ENCODE measurements at places on chromosomes 2 and 18. TPM values are rescaled to one million over a fixed set of nuclear protein-coding genes. Genes with fewer than 3 reads are reported as not detected.

The NAT8 gene
- not detected for total RNA-seq

The PLCL1 gene
- total RNA-seq = 1.3 TPM

The TMEM17 gene
- total RNA-seq = 0.35 TPM

The ING5 gene
- total RNA-seq = 18.3 TPM

DNA sequence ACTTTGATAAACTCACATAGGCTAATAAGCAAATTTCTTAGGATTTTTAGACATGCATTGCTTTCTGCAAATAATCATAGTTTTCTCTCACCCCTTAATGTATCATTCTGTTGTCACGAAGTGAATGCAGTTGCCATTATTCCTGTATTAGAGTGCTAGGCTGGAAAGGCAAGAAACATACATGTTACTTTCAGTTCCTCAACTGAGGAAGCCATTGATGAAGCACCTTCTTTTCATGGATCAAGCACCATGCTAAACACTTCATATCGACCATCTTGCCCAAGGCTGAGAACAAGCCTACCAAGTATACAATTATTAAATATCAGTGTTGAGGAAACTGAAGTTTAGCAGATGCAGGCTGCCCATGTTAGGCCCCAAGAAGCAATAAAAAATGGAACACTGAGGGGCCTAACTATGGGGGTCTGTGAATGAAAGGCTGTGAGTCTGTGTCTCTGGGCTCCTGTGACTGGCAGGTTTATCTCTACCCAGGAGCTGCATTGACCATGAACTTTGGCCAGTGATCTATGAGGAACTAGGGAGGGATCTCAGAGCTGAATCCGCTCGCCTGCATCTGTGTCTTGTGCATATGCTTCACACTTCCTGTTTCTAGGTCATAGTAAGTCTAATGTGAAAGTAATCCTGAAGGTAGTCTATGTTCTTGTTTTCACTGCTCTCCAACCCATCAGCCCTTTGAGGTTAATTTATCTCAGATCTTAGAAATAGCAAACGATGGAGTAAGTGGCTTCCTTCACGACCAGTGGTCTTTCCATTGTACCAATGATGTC is 16.0 kb upstream of the TSPYL6 start:
- no peak for DNase-seq

DNA sequence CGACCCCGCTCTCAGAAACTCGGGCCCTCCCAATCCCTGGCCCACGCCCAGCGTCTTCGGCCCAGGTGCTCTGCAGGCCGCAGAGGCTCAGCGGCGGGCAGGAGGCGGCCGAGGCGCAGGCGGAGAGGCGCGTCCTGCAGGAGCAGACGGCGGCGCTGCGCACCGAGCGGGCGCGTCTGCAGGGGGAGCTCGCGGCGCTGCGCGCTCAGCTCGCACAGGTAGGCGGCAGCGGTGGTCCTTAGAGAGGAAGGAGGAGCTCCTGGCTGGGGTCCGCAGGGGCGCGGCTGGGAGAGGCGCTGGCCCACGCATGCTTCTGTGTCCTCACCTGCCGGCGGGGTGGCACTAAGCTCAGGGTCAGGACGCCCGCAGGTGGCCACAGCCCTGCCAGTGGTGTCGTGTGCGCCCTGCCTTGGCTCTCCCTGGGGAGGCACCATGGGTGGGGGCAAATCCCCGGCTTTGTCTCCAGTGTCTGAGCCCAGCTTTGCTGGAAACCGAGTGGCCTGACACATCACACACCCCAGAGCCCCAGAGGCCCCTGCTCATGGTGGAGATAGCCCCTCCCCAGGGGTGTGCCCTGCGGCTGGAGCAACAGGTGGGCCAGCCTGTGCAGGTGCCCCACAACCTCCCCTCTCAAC is 14.9 kb upstream of the SNED1 start:
- no peak for DNase-seq

GRCh38 chr2:36059691-36060090 is 295.9 kb upstream of the CRIM1 start:
- no peak for DNase-seq

DNA sequence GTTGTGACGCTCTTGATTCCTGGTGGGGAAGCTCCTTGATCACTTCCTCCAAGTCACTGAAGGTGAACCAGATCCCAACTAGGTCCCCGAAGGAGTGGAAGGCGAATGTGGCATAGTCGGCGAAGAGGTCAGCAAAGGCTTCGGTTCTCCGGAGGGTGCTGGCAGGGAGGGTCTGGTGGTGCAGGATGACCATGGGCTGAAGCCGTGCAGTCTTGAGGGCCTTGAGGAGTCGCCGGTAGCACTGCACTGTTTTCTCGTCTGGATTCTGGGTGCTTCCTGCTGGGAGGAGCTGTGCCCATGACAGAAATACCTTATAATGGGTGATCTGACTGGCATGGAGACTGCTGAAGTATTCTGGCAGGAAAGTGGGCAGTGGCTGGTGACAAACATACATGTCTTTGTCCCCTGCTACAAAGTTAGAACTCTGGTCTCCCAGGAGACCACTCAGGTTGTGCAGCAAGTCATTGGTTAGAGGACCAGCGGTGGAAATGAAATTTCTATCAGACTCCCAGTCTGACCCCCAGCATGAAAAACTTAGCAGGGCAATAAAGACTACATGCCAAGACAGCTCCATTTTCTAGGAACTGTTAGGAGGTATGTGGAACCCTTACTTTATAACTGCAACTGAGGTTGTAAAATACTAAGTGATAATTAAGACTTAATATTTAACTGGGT is at the start of gene LCT:
Gene LCT (minus strand): TSS at position 589 of the 675 bp plus-strand sequence. CDS start 15 bp downstream, at position 574.
- DNase-seq = no peak

- no peak for DNase-seq
Observed at GRCh38 chr2:11365096-11365879, 20.9 kb upstream of the ROCK2 start.

DNA sequence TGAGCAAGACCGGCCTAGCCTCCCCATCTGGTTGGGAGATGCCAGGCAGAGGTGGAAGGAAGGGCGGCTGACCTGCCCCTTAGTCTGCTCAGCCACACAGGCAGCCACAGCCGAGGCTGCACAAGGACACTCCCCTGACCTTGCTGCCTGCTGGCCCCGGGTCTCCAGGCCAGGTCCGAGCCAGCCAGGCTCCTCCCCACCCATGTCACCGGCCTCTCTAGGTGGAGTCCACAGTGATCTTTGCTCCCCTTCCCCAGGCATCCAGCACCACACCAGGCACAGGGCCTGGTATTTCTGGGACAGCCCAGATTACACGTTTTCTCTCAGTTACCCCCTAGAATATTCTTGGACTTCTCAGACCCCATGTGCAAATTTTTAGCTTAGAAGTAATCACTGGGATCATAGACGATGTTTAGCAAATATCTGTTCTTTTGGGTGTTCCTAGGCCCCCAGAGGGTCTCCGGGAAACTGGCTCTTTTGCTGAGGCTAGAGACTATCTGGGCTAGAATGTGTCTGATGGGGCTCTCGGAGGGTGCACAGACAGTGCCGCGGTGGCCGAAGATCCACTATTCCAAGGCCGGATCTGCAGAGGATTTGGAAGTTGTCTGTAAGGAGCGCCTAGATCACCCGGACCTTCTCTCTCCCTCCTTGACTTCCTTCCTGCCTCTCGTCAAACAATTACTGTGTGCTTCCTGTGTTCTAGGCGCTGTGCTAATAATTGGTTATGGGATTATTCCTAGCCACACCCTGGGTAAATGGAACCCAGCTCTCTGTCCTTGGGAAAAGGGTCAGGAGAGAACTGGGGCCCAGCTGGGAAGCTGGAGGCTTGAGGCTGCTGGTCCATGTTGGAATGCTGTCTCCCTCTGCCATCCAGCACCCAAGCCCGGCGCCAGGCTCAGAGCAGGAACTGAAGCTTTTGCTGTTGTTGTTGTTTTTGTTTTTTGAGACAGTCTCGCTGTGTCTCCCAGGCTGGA is 46.9 kb downstream of the ODC1 start:
- peak; percentile 57 for DNase-seq

DNA sequence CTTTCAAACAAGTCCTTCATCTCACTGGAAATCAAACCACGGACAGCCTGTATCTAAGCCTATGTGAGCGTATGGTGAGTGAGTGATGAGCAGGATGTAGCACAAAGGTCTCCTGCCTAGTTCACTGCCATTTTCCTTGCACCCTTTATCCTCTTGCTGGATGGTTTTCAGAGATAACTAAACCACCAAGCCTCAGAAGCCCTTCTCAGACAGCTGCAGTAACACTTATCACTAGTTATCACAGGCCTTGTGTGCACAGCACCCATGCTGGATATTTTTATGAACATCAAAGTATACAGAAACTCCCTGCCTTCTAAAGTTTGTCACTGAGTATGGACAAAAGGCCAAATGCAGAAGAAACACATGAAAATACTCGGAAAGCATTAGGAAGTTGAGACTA is 69.5 kb downstream of the C1D start:
- DNase-seq = no peak

GRCh38 chr2:150478200-150478974 is 9.1 kb downstream of the RND3 start:
- DNase-seq = no peak

- DNase-seq = no peak
Observed at GRCh38 chr2:29700560-29700959, 220.8 kb downstream of the ALK start.

- DNase-seq = no peak
Observed at GRCh38 chr2:23655934-23656596, 270.9 kb downstream of the ATAD2B start.

DNA sequence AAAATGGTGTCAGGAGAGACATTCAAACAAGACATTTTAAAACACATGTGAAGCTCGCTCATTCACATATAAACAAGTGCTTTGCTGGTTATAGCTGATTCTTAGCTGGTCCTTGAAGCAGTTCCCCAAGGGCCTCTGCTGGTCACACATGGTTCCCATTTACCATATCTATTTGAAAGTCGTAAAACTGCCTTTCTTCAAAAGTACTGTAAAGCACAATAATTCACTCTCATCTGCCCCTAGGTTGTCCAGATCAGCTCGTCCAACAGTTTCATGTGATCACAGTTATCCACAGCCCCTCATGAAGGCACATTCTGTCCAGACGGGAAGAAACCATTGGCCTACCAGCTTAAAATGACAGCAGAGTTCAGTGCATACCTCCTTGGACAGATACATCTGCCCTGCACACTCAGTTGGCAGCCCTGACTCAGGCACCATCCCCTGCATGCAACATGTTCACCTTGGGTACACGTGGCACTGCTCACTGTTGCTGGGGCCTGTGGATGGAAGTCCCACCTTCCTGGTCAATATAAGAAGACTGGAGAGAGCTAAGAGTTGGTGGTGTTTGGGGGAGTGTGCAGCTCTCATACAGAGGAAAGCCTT is 108.0 kb upstream of the HAAO start:
- no peak for DNase-seq

DNA sequence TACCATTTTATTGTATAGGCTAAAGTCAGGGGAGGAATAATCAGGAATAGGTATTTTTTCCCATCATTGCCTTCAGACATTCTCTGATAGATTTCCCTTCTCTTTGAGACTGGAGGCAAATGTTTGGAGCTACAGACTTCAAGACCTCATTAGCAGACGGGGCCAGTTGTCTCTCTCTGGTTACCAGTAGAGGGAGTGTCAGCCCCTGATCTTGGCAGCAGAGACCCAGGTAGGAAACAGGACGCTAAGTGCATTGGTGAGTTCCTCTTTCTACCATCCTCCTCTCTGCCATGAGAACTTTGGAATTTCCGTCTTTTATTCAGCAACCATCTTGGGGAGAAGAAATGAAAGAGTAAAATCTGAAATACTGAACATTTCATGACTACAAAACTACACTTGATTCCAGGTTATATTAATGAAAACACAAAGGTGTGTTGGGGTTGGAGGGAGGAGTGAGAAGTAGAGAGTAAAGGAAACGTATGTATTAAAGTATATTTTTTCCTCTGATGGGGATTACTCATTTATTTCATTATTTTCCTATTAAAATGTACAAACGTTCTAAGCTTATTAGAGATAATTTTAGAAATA is 186.2 kb upstream of the GCFC2 start:
- DNase-seq = peak; percentile 21

DNA sequence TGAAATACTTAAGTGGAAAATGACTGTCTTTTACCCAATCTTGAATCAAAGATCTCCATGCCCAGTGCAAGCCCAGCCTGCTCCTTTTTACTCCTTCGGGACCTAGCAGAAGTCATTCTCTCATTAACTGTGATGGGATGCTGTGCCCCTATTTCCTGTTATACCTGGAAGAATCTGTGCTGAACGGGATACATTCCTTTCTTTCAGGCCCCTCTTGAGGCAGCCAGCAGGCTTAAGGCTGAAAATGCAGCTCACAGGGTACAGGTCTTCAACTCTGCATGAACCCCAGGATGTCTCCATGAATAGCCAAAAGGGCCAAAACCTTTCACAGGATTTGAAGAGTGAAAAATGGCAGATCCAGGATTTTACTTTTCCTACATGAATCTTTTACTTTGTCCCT is 784.8 kb upstream of the KLHL29 start:
- DNase-seq = no peak

DNA sequence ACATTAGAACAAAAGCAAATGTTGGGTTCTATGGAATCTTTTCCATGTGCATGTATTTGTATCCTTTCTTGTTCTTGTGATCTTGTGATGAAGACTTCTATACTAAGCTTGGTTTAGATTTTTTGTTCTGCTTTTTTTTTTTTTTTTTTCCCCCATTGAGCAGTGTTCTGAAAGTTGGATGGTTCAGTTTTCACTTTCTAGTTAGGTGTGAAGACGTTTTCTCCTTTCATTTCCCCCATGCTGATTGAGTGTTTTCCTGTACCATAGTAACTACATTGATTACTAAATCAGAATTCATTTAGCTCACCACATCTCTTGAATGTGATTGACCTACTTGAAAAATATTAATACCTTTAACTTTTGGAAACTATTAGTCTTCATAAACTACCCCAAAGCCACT is 34.1 kb downstream of the NOP58 start:
- no peak for DNase-seq
